ENCODE measurements at places on chromosomes 13 and 19.

- ATAC-seq, result no peak
Observed at GRCh38 chr13:80884056-80884785, 543.3 kb upstream of the SPRY2 start.

DNA sequence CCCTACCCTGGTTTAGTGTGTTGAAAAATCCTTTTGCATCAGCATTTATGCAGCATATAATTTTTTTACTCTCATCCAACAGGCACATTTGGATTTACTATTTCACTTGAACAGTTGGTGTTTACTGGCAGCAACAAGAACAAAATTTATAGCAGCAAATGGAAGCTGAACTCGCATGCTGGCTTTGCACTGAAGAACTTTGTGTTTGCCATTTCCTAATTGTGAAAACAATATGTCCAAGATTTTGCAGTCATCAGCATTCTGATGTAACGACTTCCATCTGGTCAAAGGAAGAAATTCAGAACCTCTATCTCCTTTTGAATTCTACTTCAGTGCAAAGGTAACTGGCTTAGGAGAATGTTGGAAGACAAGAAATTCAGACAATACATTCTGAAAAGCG, 131.0 kb downstream of the DLEU7 start:
- ATAC-seq, result no peak

DNA sequence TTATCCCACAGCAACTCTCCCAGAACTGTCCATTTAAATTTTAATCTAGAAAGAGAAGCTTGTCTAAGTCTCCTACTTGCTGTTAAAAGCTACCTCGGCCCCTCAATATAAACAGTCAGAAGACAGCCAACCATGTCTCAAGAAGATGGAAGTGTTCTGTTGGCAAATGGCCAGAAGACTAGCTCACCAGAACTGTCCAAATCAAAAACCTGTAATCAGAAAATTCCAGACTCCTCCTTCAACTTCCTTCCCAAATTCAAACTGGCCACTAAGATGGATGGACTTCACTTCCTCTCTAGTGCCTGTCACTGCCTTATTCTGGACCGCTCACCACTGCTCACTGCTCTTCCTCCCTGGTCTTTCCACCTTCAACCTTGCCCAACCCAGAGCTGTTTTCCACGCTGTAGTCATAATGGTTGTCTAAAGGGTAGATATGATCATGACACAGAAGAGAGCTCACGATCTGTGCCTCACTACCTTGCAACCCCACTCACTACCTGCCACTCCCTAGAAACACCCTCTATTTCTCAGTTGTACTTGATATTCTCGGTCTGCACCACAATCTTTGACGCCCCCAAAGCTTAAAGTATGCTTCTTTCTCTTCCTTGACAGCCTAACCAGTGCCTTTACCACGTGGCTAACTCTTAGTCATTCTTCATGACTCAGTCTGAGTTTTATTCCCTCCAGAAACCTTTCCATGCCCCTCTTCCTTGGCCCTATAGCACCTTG, 9.2 kb downstream of the FGF14 start:
- no peak for ATAC-seq

DNA sequence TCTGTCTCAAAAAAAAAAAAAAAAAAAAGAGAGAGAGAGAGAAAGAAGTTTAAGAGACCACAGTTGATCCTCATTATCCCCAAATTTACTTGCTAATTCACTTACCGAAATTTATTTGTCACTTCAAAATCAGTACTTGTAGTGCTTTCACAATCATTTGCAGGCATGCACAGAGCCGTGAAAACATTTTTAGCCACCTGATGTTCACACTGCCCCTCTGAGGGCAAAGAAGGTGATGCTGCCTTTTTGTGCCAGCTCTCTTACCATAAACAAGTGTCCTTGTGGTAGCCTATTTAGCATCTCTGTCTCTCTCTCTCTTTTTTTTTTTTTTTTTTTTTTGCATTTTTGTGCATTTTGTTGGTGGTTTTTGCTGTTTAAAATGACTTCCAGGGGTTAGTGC, 24.1 kb upstream of the CASP14 start:
- no peak for ATAC-seq

- no peak for ATAC-seq
Observed at GRCh38 chr13:79225487-79226232, 180.4 kb downstream of the RBM26 start.

GRCh38 chr19:37867831-37868230, 38.6 kb downstream of the WDR87 start:
- ATAC-seq, result no peak

- no peak for ATAC-seq
Observed at GRCh38 chr13:108621462-108621861, 7.9 kb upstream of the MYO16 start.

GRCh38 chr19:46346821-46347571, at the start of gene PPP5C:
TSS of gene PPP5C (plus strand) at chr19:46347087. CDS start at chr19:46347097, 10 bp downstream.
- ATAC-seq, result peak; percentile 87

GRCh38 chr13:49858178-49858856, 65.8 kb upstream of the KPNA3 start:
- no peak for ATAC-seq

DNA sequence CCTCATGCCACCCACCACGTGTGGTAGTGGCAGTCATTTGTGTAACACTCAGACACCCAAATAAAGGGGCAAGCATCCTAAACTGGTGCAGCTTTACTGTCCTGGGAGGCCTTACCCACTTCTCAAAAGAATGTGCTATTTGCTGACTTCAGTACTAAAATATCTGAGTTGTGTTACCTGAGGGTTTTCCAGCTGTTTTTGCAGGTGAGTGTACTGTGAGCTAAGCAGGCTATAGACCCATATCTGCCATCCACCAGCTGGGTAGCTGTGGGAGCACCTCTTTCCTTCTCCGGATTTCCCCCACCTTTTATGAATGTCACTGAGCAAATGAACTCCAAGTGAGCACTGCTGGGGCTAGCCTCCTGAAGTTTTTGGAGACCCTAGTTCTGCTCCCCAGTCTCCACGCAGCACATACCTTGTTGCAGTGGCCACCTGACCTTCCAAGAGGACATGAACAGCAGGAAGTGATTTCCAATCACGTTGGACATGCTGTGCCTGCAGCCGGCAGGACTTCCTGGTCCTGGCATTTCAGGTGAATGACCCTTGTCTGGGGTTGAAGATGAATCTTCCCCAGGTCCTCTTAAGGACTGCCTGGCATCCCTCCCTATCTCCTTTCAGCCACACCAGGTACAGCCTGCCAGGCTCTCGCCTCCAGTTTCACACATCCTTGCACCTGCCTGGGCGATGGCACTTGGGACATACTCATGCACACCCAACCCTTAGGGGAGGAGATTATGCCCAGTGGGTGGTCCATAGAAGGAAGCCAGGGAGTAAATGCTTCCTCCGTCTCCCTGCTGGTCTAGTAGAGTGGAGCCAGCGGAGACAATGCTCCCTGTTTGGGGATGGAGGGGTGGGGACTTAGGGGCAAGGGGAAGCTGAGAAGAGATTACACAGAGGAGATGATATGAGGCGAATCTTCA, 109.5 kb upstream of the SPATA13 start:
- ATAC-seq, result no peak

GRCh38 chr13:98686270-98686669, 66.2 kb downstream of the SLC15A1 start:
- no peak for ATAC-seq

- no peak for ATAC-seq
Observed at GRCh38 chr13:79490326-79490725, 9.4 kb downstream of the NDFIP2 start.

GRCh38 chr13:34708566-34709313, 233.3 kb upstream of the NBEA start:
- no peak for ATAC-seq

- ATAC-seq, result no peak
Observed at GRCh38 chr13:38785042-38785441, 98.2 kb downstream of the FREM2 start.

DNA sequence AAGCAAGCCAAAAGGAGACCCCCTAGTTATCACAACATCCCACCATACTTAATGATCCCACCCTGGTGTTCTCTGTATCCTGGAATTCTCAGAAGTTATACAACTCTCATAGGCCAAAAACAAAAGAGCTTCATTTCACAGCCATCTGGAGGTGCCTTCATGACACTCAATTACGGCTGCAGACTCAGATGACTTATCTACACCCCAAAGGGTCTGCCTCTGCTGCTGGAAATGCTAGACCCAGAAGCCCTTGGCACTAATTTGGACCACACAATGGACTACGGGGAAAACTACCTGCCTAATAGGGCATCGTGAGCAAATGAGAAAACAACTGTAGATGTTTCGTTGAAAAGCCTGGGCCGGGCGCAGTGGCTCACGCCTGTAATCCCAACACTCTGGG, 40.2 kb downstream of the BRD4 start:
- no peak for ATAC-seq

GRCh38 chr13:76378767-76379166, 507.4 kb downstream of the KCTD12 start:
- no peak for ATAC-seq

DNA sequence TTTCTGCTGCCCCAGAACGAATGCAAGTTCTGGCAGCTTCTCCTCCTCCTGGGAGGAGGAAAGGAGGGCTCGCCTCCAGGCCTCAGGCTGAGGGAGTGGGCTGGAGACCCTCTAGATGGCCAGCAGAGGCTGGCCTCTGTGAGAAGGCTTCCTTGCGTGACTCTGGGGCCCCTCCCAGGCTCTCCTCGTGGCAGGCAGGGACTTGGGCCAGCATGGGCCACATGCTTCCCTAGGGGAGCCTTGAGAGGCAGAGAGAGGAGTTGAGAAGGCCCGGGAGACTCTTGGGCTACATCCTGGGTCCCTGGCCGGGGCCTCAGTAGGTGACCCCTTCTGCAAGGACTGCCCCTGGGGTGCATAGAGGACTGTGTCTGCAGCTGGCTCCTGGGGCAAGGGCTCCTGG, 25.9 kb downstream of the LYL1 start:
- ATAC-seq, result no peak

DNA sequence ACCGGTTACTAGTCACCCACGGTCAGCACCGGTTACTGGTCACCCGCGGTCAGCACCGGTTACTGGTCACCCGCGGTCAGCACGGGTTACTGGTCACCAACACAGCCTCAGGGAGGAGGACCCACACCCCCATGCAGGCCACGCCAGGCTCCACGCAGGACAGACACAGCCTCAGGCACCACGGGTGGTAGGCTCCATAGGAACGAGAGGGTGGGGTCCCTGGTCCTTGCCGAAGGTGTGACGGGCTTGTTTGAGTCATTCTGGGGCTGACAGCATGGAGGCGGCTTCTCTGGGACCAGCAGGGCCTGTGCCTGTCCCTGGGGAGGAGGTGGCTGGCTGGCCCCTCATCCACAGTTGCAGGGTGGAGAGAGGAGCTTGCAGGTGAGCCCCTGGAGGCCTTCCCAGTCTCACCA, 122.8 kb upstream of the SOX1 start:
- no peak for ATAC-seq

DNA sequence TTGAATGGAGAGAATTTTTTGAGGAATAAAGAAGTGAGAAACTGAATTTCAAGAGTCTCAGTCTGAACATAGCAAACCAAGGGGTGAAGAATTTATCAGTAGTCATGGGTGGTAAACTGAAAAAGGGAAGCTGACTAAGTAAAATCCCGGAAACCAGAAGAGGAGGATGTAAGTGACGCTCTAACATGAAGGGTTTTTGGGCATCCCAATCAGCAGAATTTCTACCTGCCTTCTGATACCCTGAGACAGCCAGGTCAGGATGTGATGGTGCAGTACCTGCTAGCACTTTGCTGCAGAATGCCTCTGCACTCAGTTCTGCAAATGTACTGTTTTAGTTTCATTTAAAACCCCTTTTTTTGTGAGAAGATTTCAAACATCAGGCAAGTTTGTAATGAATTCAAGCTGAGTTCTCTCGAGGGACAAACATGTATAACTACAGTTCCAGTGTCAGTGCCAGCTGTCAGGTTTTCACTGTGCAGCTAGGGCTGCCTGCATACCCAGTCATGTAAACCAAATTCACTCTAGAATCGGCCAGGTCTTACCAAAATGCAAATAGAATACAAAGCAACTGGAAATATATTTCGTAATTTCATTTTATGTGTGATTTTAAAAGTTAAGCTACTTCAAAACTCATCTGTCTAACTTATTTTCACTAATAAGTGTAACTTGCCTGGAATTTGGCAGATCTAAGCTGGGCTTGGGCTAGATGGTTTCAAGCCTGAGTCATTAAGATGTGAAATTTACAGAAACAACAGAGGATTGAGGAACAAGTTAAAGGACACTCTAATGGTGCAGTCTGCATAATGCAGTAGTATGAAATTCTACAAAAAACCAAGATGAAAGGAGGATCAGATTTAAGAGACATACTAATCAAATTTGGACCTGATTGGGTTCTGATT, 13.8 kb downstream of the METTL21C start:
- ATAC-seq, result peak; percentile 55

GRCh38 chr19:3556978-3557460, 367 bp downstream of the MFSD12 start:
- peak; percentile 66 for ATAC-seq

- no peak for ATAC-seq
Observed at GRCh38 chr13:25910991-25911419, 140.8 kb downstream of the SHISA2 start.

GRCh38 chr19:40630571-40631160, 29.5 kb downstream of the LTBP4 start:
- no peak for ATAC-seq

GRCh38 chr13:84962141-84962750, 837.0 kb downstream of the SLITRK6 start:
- ATAC-seq, result peak; percentile 63

- peak; percentile 83 for ATAC-seq
Observed at GRCh38 chr13:24271601-24272451, 37.6 kb upstream of the C1QTNF9 start.

- ATAC-seq, result peak; percentile 62
Observed at GRCh38 chr19:39497996-39498797, 550 bp upstream of the DLL3 start.

DNA sequence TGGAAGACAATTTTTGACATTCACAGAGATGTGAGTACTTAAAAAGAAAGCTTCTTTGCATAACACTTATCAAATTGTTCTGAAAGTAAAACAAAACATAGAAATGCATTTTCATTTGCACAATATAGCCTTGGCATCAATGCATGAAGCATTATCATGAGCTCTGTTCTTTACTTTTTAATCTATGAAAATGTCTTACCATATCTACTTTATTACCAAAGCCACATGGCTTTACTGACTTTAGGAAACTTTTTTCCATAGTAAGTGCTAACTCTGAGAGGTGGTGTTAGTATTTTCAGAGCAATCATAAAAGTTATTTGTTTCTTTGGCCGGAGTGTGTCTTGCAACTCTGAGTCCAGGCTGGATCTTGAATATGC, 10.5 kb downstream of the TNFRSF19 start:
- ATAC-seq, result no peak

GRCh38 chr13:110557610-110558305, 3.8 kb downstream of the RAB20 start:
- ATAC-seq, result no peak

- no peak for ATAC-seq
Observed at GRCh38 chr13:46961719-46962118, 64.9 kb upstream of the HTR2A start.

All from stimulated activated memory B cell treated with anti-CD40 and anti-IgM and Interleukin-4, amounts not matched to agents 10 μg/mL and 1 μg/mL and 100 μg/mL, for 72 hours (primary cell).